CD4-positive, CD25-positive, alpha-beta regulatory T cell (primary cell): ENCODE measurements at places on chromosomes 13 and 19. TPM values are rescaled to one million over a fixed set of nuclear protein-coding genes. Genes with fewer than 3 reads are reported as not detected.

The PLEKHF1 gene
- polyA plus RNA-seq = 35.1 TPM

GRCh38 chr13:90055121-90055520 is 1292.4 kb upstream of the MIR17HG start:
- no peak for DNase-seq
- no peaks in the 10 kb centered on the region for H3K36me3 ChIP-seq
- no peak overlapping the region for H3K27ac ChIP-seq
- no peaks in the 10 kb centered on the region for H3K4me1 ChIP-seq

The NOVA2 gene
- not detected for polyA plus RNA-seq

GRCh38 chr19:18232540-18233223 is 6.4 kb upstream of the PDE4C start:
- H3K27ac ChIP-seq = no peak overlapping the region
- peaks cover 11% of the 10 kb centered on the region for H3K27me3 ChIP-seq
- H3K4me1 ChIP-seq = peaks cover 4% of the 10 kb centered on the region
- DNase-seq = no peak
- no peak overlapping the region for H3K4me3 ChIP-seq

GRCh38 chr19:46515879-46516350 is 20.2 kb upstream of the PNMA8B start:
- peaks cover 32% of the 10 kb centered on the region for H3K4me1 ChIP-seq
- H3K27me3 ChIP-seq = peaks cover 10% of the 10 kb centered on the region
- no peak overlapping the region for H3K27ac ChIP-seq
- DNase-seq = no peak
- no peak overlapping the region for H3K4me3 ChIP-seq

GRCh38 chr13:41306271-41307145 is 4.6 kb upstream of the NAA16 start:
- no peaks in the 10 kb centered on the region for H3K27me3 ChIP-seq
- no peaks in the 10 kb centered on the region for H3K4me1 ChIP-seq
- H3K27ac ChIP-seq = no peak overlapping the region
- no peak overlapping the region for H3K4me3 ChIP-seq
- no peak for DNase-seq
- H3K36me3 ChIP-seq = no peaks in the 10 kb centered on the region

GRCh38 chr13:50126993-50127725 is 111.9 kb downstream of the KCNRG start:
- H3K27me3 ChIP-seq = peaks cover 13% of the 10 kb centered on the region
- peak overlapping the region; percentile 99 for H3K27ac ChIP-seq
- peaks cover 80% of the 10 kb centered on the region for H3K4me1 ChIP-seq
- H3K4me3 ChIP-seq = peak overlapping the region; percentile 96

The PLK5 gene
- not detected for polyA plus RNA-seq

The ZNF492 gene
- 0.20 TPM for polyA plus RNA-seq

DNA sequence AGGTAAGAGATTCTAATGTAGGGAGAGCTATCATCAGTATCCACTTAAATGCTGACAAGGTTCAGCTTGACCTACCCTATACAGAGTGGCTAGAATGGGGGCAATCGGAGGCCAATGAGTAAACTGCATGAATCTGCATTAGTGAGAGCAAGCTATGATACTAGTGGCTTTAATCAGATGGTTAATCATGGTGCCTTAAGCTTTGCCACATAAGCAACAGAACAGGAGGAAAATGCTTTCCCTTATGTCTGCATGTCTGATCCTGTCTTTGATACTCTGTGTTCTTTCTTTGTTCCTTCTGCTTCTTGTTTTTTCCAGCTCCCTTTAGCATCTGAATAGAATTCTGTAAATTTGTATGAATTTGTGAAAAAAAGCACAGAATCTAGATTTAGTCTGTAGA is 91.1 kb downstream of the WDFY2 start:
- H3K27me3 ChIP-seq = no peaks in the 10 kb centered on the region
- H3K4me1 ChIP-seq = no peaks in the 10 kb centered on the region
- no peak for DNase-seq

DNA sequence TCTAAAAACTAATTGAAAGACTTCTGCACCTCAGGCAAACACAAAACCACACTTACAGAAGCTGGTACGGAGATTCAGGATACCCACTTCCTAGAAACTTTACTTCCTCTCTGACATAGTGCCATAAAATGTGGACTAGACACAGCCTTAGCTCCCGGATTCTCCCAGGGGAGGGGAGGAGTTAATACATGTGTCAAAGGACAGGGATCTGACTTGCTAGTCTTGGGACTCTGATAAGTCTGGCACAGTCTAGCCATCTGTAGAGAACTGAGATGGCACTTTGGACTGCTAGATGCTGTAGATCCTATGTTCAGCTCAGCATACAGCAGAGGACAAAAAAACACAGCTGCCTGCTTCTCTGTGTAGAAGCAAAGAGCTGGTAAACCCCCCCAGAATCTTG is 769.8 kb upstream of the MIR17HG start:
- H3K36me3 ChIP-seq = no peaks in the 10 kb centered on the region
- no peak overlapping the region for H3K27ac ChIP-seq
- no peak for DNase-seq

- H3K36me3 ChIP-seq = no peaks in the 10 kb centered on the region
- H3K4me1 ChIP-seq = no peaks in the 10 kb centered on the region
- no peak overlapping the region for H3K27ac ChIP-seq
- H3K27me3 ChIP-seq = no peaks in the 10 kb centered on the region
These were observed 12.6 kb upstream of the GARRE1 start for GRCh38 chr19:34241513-34242337.

The IRGC gene
- polyA plus RNA-seq = not detected

DNA sequence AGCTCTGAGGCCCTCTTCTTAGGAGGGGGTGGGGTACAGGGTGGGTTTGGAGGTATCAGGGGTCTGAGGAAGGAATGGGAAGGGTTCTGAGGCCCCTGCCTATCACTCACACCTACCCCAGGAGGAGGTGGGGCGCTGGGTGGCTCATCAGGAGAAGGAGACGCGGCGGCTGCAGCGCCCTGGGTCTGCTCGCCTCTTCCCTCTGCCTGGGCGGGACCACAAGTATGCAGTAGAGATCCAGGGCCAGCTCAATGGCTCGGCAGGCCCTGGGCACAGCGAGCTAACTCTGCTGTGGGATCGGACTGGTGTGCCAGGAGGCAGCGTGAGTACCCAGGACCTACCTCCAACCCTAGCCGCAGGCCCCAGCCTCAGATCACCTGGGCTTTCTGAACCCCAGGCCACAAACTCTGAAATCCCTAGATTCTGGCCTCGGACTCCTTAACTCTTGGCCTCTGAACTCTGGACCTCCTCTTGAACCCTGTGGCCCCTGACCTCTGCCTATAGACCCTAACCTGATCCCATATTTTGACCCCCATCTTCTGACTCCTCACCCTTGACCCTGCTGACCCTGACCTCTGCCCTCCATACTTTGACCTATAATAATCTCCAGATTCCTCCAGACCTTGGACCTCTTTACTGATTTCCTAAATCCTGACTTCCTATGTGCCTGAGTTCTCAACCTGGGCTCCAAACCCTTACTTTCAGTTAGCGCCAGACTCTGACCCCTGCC is 24.1 kb downstream of the MEGF8 start:
- no peak for DNase-seq
- no peaks in the 10 kb centered on the region for H3K27me3 ChIP-seq
- H3K27ac ChIP-seq = no peak overlapping the region
- H3K4me3 ChIP-seq = no peak overlapping the region
- H3K4me1 ChIP-seq = no peaks in the 10 kb centered on the region
- H3K36me3 ChIP-seq = no peaks in the 10 kb centered on the region

The SHISA7 gene
- polyA plus RNA-seq = not detected

The CGB7 gene
- not detected for polyA plus RNA-seq

DNA sequence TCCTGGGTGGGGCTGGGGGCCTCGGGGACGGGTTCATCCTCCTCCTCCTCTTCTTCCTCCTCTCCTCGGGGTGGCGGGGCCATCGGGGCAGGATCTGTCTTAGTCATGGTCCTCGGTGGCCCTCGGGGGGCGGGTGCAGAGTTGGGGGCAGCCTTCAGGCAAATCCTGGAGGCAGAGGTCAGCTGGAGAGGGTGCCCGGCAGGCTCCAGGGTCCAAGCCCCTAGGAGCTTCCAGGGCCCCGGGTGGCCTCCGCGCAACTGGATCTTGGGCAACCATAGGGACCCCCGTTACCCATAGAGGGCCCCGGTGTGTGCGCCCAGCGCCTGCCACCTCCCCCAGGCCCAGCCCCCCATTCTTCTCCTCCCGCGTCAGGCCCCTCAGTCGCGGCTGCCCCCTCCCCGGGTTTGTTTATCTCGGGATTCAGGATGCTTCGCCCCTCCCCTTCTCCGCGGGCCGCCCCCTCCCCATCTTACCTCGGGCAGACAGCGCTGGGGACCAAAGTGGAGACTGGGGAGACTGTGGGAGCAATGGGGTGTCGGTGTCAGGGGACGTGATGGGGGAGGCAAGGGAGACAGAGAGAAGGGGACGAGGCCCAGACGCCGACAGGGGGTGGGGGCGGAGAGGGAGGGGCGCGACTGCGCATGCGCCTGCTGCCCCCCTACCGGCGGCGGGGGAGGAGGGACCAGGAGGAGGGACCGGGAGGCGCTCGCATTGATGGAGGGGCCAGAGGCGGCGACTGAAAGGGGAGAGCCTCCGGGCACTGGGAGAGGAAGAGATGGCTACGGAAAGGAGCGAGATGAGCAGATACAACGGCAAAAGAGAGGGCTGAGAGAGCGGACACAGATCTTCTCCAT is at the start of gene CLIP3:
Gene CLIP3 (minus strand): TSS at position 623 of the 854 bp plus-strand sequence. CDS start 516 bp downstream, at position 107.
- H3K27me3 ChIP-seq = no peaks in the 10 kb centered on the region
- H3K27ac ChIP-seq = no peak within 1 kb of the TSS
- H3K36me3 ChIP-seq = no peaks in the 10 kb centered on the region

DNA sequence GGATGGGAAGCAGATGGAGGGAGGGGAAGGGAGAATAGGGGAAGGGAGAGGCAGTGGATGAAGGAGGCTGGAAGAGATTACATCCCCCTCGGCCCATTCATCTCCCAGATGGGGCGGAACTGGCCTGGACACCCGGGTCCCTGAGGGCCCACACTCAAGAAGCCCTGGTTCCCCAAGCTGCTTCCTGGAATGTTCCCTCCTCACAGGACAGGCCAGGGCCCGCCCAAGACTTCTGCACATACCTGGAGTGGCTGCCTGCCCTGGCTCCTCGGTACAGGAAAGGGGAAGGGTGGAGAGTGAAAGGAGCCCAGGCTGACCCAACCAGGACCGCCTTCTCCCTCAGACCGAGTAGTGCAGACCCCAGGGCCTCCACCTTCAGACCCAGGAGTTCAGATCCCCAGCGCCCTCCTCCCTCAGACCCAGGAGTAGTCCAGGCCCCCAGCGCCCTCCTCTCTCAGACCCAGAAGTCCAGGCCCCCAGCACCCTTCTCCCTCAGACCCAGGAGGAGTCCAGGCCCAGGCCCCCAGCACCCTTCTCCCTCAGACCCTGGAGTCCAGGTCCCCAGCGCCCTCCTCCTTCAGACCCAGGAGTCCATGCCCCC is 489 bp downstream of the NTF4 start:
- H3K36me3 ChIP-seq = no peaks in the 10 kb centered on the region
- H3K4me3 ChIP-seq = no peak overlapping the region
- peaks cover 11% of the 10 kb centered on the region for H3K27me3 ChIP-seq
- DNase-seq = no peak

GRCh38 chr13:79908381-79908780 is 427.4 kb downstream of the NDFIP2 start:
- H3K4me1 ChIP-seq = no peaks in the 10 kb centered on the region
- H3K27ac ChIP-seq = no peak overlapping the region
- no peaks in the 10 kb centered on the region for H3K36me3 ChIP-seq

The HSD17B14 gene
- 0.79 TPM for polyA plus RNA-seq

GRCh38 chr19:43812688-43813087 is 10.4 kb upstream of the LYPD5 start:
- no peak for DNase-seq
- H3K27me3 ChIP-seq = no peaks in the 10 kb centered on the region
- H3K4me3 ChIP-seq = no peak overlapping the region
- H3K27ac ChIP-seq = no peak overlapping the region

DNA sequence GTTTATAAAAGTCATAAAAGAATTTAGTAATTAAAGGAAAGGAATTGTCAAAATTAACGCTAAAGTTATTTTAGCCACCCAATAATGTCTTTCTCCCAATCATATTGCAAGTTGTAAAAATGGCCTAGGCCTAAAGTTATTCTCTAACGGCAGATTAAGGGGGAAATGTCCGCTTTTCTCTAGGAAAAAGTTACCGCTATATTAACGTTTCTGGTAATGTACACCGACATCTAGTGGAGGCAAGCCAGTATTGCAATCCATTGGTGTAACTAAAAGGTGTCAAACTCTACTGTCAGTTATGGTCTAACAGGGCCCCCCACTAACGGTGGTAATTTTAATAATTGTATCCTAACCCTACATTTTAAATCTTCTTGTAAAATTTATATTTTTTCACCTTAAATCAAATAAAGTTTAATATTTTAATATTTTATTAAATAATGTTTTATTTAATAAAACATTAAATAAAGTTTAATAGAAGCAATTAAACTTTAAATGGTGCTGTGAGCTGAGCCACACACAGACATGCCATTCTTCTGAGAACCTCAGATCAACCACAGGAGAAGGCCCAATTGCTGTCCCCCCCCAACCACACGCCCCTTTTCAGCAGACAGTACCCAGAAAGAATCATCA is 35.9 kb upstream of the ZSCAN5A start:
- no peaks in the 10 kb centered on the region for H3K36me3 ChIP-seq
- no peaks in the 10 kb centered on the region for H3K27me3 ChIP-seq

GRCh38 chr13:29222458-29222857 is 373.0 kb downstream of the SLC7A1 start:
- H3K27ac ChIP-seq = no peak overlapping the region
- no peak overlapping the region for H3K4me3 ChIP-seq
- H3K4me1 ChIP-seq = no peaks in the 10 kb centered on the region
- DNase-seq = no peak

GRCh38 chr13:63851526-63851925 is 2435.9 kb upstream of the PCDH20 start:
- H3K4me3 ChIP-seq = no peak overlapping the region
- no peaks in the 10 kb centered on the region for H3K27me3 ChIP-seq
- H3K27ac ChIP-seq = no peak overlapping the region
- H3K4me1 ChIP-seq = no peaks in the 10 kb centered on the region

- H3K27ac ChIP-seq = no peak overlapping the region
- H3K4me1 ChIP-seq = no peaks in the 10 kb centered on the region
- H3K27me3 ChIP-seq = no peaks in the 10 kb centered on the region
These were observed 137.4 kb downstream of the SPRY2 start for GRCh38 chr13:80203496-80203895.

- H3K36me3 ChIP-seq = no peaks in the 10 kb centered on the region
- no peaks in the 10 kb centered on the region for H3K4me1 ChIP-seq
- H3K4me3 ChIP-seq = no peak overlapping the region
- no peaks in the 10 kb centered on the region for H3K27me3 ChIP-seq
- no peak overlapping the region for H3K27ac ChIP-seq
These were observed 577.4 kb downstream of the TBC1D4 start for GRCh38 chr13:74904556-74904955.

The MAP3K10 gene
- polyA plus RNA-seq = 0.14 TPM

The CBARP gene
- polyA plus RNA-seq = not detected

GRCh38 chr13:44435142-44435918 is 61.7 kb downstream of the SERP2 start:
- H3K36me3 ChIP-seq = no peaks in the 10 kb centered on the region
- DNase-seq = peak; percentile 90
- peaks cover 16% of the 10 kb centered on the region for H3K27me3 ChIP-seq
- H3K4me1 ChIP-seq = peaks cover 33% of the 10 kb centered on the region
- peak overlapping the region; percentile 68 for H3K4me3 ChIP-seq

DNA sequence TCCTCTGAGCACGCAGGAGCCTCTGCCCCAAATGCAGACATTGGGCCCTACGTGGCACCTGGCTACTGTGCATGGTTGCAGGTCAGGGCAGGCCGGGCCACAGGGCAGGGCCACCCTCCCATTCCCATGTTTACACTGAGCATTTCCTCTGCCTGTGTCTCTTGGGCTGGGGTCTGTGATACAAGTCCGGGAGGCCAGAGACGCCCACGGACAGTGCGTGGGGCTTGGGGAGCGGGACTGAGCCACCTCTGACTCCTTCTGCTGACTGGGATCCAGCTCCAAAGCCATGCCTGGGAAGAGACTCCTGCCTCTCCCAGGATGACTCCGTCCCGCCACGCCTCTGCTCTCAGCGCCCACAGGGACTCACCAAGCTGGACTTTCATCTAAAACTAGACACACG is 18.8 kb downstream of the GAS6 start:
- no peak overlapping the region for H3K27ac ChIP-seq
- H3K4me3 ChIP-seq = no peak overlapping the region
- peaks cover 37% of the 10 kb centered on the region for H3K4me1 ChIP-seq

The ZNF729 gene
- not detected for polyA plus RNA-seq
